ENCODE measurements at places on chromosomes 5 and 9.

- no peak for DNase-seq
These were observed 20.0 kb upstream of the GDNF start for GRCh38 chr5:37859805-37860204.

DNA sequence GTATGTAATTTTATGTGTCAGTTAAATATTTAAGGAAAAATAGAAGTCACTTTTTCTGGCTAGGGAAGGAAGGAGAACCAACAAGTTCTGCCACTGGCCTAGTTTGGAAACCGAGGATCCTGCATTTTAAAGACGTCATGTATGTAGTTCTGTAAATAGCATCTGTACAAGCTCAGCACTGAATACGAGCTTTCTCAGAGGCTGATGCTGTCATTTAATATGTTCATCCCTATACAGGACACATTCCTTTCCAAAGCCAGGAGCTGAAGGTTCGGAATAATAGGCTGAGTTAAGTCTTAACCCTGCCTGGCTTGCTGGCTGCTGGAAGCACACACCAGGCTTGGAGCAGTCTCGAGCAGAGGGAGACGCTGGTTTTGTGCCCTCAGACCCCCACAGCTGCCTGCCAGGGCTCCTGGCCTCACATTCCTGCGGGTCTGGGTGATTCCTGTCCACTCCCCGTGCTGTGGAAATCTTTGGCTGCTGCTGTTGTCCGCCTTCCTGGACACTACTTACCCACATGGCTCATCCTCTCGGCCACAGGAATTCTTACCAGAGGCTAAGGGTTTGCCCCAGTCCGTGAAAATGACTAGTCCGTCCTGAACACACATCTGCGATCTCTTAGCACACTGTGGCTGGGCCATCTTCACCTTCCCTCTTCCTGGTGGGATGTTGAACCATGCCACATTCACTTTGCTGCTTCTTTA is 36.6 kb downstream of the SLC46A2 start:
- no peak for DNase-seq

DNA sequence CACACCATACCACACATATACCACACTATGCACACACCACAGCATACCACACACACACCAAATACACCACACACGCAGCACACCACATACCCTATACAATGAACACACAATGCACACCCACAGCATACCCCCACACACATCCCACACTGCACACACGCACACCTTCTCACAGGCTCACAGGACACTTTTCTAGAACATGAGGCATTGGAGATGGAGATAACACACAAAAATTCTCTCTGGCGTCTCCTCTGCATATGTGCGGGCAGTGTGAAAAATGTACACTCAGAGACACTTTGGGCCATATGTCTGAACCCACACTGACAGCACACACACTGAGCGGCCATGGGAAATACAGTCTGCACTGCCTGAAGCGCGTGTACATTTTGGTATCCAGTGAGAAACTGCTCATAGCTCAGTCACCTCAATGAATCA is 278.1 kb downstream of the GADD45G start:
- DNase-seq, result no peak

GRCh38 chr9:38071470-38072134 is 2.6 kb upstream of the SHB start:
- no peak for DNase-seq
